ENCODE measurements at places on chromosomes 12 and 14.

DNA sequence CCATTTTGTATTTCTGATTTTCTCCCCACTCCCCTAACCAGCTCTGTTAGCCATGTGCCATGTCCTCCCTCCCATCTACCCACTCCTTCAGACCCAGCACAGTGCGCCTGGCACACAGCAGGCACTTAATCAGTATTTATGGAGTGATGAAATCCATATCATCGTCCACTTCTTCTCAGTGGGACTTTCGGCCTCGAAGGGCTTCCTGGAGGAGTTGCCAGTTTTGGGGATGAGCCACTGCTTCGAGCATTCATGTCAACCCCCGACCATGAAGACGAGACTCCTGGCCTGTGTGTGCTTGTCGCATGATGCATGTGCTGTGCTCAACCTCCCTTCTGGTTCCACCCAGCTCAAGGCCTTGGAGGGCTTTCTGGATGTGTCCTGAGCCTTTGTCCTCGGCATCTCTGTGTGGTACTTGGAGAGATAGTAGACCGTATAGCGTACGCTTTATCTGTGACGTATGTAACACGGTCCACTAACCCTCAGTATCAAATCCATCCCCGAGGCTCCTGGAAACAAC is 119.5 kb upstream of the RTL1 start:
- DNase-seq, result no peak

DNA sequence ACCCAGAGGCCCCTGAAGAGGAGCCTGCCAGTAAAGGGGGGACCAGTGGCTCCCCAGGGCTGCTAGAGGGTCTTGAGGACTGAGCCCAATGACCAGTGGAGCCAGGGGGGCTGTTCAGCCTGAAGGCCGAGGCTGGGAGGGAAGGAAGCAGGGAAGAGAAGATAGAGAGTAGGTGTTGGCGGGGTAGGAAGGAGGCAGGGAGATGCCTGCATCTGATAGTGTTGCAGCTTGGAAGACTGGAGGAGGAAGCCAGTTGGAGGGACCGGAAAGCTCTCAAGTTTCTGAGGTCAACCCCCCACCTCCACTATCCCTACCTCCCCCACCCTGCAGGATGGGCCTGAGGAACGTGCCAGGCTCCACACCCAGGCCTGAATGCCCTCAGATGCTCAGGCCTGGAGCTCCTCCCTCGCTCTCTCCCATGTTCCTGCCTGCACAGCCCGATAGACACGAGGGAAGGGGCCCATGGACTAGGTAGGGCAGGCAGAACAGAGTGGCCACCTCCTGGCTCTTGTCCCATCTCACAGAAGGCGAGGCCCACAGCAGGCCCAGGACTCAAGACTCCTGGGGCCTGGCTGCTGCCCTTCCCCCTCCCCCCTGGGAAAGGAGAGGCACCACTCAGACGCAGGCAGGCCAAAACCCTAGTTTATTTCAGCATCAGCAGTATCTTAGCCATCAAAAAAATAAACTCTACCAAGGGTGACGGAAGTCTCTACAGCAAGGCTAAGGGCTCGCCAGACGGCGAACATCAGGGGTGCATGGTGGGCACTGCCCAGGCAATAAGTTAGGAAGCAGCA is 3.4 kb downstream of the CKB start:
- no peak for DNase-seq

GRCh38 chr12:118959985-118960560 is 21.3 kb upstream of the SRRM4 start:
- no peak for DNase-seq

DNA sequence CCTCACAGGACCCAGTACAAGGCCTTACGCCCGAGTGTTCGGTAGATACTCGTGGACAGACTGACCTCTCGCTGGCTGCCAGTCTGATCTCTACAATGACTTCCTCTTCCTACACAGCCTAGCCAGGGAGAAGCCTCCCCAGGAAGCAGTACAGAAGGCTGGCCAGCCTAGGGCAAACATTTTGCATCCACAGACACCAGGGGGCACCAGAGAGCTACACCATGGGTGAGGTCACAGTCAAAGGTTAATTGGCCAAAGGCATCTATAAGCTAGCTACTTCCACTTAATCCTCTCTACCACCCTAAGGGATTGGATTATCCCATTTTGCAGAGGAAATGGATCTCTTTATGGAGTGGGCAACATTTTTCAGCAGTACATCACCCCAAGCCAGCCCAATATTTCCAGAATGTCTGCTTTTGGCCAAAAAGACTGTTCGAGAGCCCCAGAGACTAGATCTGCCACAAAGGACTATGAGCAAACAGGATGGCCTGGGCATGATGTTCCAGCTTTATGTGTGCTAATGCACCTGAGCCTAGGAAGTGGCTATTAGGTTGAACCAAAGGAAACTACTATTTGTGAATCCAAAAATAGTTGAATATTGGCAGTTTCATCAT is 14.6 kb upstream of the PNMA1 start:
- DNase-seq, result peak; percentile 66

DNA sequence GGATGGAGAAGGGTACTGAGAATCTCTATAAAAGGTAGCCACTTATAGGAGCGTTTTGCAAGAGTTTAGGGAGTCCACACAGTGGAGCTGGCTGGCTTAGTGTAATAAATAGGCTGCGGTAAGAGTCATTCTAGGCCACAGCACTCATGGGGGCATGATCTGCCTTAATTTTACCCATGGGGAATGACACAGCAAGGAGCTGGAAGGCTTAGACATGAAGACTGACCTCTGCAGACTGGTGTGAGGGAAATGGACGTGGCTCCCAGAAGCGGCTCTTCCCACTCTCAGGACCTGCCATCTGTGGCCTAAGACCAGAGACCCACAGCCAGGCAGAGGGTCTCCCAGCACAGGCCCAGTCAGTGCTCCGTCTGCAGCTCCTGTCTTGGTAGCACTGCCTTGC is 173.3 kb downstream of the PPM1H start:
- DNase-seq, result no peak

DNA sequence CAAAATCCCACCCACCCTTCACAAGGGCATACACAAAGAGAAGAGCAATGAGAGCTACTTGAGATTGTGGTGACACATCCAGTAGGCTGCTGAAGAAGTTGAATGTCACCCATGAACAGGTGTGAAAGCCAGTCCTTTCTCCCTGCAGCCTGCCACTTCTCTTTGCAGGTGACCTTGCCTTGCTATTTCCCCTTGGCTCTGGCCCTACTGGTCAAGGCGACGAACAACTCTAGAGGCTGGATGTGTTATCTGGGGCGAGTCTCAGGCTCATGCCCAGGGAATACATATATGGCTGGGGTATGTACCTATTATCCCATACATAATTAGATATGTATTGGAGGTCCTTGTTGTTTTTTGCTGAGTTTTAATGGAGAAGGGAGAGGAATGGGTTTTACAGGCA is 70.2 kb upstream of the EGLN3 start:
- DNase-seq, result no peak

- DNase-seq, result peak; percentile 6
Measured at GRCh38 chr14:84036840-84037239, 1493.1 kb upstream of the FLRT2 start.

DNA sequence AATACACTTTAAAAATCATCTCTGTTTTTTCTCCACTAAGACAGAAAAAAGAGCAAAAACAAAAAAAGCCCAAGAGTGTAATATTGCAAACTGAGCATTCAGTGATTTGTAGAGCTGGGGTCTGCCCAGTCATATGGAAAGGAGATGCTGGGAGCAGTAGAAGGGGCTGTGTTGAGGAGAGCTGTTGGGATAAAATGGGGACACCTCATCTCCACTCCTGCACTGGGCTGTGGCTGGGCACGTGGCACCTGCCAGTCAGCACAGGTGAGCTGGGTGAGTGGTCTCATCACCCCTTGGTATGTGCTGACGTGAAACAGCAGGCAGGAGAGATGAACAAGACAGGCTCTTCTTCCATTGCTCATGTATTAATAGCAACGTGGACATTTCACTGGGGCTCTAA is 217.4 kb downstream of the C12orf42 start:
- DNase-seq, result no peak

DNA sequence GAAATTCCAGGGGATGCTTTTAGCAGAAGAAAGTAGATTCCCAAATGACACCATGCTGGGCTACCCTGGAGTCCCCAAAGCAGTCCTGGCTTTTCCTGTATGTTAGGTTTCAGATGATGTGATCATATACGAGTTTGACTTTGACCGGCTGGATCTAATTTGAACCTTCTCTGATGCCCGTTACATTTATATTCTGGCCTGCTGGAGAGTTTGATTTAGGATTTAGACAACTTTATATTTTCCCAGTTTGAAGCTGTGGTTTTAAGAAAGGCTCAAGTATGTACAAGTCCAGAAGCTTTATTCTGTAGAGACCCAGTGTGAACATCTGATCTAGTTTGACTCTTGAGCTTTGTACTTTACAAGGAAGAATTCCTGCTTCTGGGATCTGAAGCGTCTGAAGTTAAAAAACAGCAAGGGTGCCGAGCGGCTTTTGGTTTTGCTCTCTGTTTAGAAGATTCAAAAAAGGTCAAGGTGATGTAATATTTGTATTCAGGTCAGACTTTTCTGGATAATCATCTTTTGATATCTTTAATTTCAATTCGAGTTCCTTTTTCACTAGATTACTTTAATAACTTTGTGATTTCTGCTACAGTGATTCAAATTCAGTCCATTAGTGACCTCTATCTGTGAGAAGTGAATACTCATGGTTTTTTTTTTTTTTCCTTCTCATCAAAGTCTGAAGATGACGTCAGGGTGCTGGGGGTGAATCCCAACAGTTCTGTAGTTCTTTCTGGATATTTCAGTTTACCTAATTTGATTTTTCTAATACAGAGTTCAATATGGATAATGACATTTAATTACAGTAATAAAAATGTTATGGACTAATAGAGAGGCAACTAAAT is 6.3 kb downstream of the FLRT2 start:
- DNase-seq, result no peak

DNA sequence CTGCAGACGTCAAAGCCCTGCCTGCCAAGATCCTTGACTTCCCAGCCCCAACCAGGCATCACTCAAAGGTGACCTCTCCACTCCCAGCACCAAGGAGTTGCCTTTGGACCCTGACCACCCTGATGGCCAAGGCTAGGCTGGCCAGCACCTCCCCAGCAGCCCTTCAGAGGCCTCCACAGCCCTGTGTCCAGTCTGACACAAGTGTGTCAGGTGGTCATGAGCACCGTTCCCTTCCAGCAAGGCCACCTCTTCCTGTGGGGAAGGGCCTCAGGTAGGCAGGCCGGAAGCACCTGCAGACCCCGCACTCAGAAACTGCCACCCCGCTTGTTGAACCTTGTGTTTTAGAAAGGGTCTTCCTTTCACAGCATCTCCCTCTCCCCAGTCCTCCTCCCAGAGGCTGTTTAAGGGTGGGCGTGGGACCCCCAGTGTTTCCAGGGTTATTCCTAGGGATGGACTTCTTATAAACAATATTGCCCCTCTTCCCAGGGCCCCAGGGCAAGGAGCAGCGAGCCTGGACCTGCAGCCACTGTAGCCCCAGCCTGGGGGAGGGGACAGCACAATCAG is 13.2 kb upstream of the INF2 start:
- no peak for DNase-seq

GRCh38 chr12:52517888-52518287 is 2.3 kb downstream of the KRT5 start:
- no peak for DNase-seq

- DNase-seq, result peak; percentile 33
Measured at GRCh38 chr12:85575120-85576096, 260.8 kb downstream of the RASSF9 start.

GRCh38 chr14:60197629-60198303 is 32.6 kb upstream of the DHRS7 start:
- peak; percentile 73 for DNase-seq

DNA sequence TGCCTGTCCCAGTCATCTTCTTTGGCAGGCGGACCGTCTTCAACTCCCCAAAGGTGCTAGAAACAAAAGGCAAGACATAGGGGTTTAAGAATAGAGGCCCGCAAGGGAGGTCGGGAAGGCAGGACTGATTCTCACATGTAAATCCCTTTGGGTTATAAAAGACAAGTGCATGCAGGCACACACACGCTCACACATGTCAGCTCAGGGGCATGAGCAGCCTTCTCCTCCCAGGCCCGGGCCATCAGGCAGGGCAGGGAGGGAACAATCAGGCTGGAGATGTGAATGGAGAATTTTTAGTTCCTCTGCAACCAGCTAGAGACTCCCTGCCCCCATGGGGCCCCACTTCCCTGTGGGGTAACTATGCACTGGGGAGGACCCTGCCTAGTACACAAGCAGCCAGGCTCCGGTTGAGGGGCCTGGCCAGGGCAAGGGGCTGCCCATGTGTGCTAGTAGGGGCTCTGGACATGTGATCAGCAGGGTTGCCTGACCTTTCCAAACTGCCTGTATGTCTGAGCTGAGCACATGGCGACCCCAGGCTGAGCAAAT is 107.2 kb downstream of the RBM19 start:
- no peak for DNase-seq

GRCh38 chr14:32635061-32635719 is 303.5 kb upstream of the NPAS3 start:
- no peak for DNase-seq

GRCh38 chr14:83047059-83047830 is 1513.6 kb upstream of the SEL1L start:
- DNase-seq, result no peak

GRCh38 chr12:51884676-51885229 is 3.1 kb upstream of the ANKRD33 start:
- DNase-seq, result peak; percentile 55

GRCh38 chr12:95774311-95775045 is 16.1 kb downstream of the NTN4 start:
- DNase-seq, result peak; percentile 62

GRCh38 chr12:76583301-76583700 is 23.7 kb upstream of the OSBPL8 start:
- DNase-seq, result no peak

DNA sequence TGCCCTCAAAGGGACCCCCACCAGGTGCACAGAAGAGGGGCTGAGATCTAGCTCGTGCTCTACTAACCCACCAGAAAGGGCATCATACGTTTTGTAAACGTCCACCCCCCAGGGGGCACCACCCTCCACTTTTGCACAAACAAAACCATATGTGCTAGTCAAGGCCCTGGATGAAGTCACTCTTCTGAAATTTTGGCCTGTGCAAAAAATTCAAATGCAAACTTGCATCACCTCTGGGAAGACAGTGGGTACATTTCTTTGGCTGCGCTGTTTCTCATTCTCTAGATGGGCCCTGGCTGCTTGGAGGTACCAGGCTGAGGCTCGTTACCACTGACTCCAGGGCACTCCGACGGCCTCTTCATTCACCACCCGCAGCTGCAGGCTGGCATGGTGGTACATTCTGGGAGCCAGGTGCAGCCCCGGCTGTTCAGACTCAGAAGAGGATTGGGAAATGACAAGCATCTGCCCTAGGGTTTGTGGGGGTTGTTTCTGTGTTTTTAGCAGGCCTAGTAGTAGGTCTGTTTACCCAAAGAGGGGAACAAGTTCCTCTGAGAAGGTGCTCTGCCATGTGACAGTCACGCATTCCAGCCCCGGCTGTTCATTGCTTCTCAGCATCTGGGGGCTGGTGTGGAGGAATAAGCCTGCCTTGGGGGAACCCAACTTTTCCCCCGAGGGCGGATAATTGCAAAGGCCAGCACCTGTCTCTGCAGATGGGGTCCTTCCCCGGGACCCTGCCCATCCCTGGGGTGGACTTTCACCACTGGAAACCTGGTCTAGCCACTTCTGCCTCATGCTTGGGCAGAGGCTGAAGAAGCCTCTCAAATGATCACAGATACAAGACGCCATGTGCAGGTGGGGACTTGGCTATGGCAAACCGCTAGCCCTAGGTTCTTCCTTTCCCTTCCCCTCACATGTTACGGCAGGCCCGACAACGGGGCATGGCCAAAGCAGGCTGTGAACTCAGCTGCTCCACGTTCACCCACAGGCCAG is 147.6 kb downstream of the DPF3 start:
- no peak for DNase-seq
